ENCODE measurements at places on chromosomes 11 and 22.

- no peak for DNase-seq
Measured at GRCh38 chr11:92154611-92155010, 70.0 kb upstream of the FAT3 start.

GRCh38 chr11:11584937-11585336, 36.9 kb downstream of the GALNT18 start:
- DNase-seq, result no peak

GRCh38 chr11:69157156-69157821, 1.6 kb downstream of the SMIM38 start:
- DNase-seq, result no peak

- no peak for DNase-seq
Measured at GRCh38 chr11:110896358-110896757, 184.1 kb upstream of the ARHGAP20 start.

DNA sequence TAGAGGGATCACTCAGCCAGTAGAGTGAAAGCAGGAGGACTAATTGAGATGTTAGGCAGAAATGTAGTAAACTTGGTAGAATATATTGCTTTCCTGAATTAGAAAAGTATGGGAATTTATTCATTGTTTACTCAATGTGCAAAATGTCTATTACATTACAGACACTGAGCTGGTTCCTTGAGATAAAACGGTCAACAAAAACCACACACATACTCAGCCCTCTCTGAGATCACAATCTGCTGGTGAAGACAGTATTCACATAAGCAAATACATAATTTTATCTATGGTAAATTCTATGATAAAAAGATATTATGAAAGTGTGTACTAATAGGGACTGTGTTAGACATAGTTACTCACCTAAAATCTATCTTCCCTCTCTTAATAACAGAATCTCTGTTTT, 833.5 kb downstream of the KCNA4 start:
- DNase-seq, result no peak

- DNase-seq, result no peak
Measured at GRCh38 chr11:15289723-15290122, 175.0 kb downstream of the INSC start.
